ENCODE measurements at places on chromosomes 1 and 21.
A peak's percentile ranks its signal among the peaks of the same experiment; 100 is the strongest.

- no peak for DNase-seq
Observed at GRCh38 chr1:27967884-27968466, 8.2 kb downstream of the XKR8 start.

DNA sequence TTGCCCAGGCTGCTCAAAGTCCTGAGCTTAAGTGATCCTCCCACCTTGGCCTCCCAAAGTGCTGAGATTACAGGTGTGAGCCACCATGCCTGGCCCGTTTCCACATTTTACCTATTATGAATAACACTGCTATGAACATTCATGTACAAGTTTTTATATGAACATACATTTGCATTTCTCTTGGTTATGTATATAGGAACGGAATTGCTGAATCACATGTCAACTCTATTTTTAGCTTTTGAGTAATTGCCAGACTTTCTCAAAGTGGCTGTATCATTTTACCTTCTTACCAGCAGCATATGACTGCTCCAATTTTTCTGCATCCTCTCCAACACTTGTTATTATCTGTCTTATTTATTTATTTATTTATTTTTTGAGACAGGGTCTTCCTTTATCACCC lies 2.7 kb downstream of the SPATA21 start:
- DNase-seq: no peak

- DNase-seq: no peak
Observed at GRCh38 chr1:80305466-80305865, 1298.9 kb upstream of the ADGRL4 start.

GRCh38 chr1:220776720-220777326 lies 9.9 kb upstream of the MTARC1 start:
- DNase-seq: peak; percentile 40

- DNase-seq: no peak
Observed at GRCh38 chr1:186572509-186572908, 107.7 kb downstream of the PTGS2 start.
